ENCODE measurements at places on chromosomes 16 and 17.

- DNase-seq = peak; percentile 55
Measured at GRCh38 chr16:28186752-28187151, 25.0 kb downstream of the XPO6 start.

DNA sequence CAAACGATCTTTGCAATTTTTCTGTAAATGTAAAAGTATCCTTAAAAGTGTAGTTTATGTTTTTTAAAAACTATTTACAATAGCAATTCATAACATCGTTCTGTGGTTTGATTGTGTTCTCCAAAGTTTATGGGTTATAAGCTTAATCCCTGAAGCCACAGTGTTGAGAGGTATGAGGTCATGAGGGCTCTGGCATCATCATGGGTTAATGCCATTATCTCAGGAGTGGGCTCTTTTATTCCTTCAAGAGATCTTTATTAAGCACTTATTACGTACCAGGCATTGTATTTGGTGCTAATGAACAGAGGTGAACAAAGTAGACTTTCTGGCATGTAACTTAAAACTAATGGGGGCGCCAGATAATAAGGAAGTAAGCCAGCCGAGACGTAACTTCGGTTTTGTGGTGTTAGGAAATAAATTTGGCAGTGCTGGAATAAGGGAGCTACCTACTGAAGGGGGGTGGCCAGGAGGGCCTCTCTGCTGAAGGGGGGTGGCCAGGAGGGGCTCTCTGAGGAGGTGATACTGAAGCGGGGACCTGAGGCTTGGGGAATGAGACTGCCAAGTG is 158.1 kb downstream of the VPS53 start:
- DNase-seq = no peak

DNA sequence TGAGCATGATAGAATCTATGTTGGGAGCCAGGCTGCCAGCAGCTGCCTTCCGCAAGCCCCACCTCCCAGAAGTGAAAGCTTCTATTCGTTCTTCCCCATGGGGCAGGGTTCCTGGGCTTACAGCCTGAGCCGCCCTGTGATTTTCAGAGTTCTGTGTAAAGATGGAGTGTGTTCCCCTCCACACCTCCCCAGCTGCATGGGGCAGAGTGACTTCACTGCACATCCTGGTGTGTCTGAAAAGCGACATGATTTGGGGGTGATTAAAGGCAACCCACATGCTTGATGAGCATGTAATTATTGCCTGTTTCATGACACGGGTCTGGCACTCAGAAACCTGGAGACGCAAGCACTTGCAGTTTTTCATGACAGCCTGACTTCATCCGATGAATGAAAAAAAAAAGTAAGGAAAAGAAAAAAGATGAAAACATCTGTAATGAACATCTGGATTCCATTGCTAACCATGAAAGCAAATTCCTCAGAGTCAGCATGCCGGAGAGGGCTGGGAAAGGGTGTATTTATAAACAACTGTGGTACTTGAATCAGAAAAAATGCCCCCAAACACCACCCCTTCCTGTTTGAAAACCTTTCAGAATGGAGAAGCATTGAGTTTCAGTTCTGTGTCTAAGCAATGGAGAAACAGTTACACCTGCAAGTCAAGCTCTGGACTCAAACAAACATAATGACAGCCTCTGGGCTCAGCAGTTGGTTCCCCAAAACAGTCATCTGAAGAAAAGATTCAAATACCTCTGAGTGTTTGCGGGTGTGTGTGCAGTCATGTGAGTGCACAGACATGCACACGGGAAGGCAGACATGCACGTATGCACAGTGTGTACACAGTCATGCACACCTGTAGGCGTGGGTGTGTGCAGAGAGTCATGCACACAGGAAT is 266.0 kb downstream of the ENGASE start:
- no peak for DNase-seq

GRCh38 chr17:65638221-65638975 is 77.0 kb upstream of the AXIN2 start:
- DNase-seq = no peak

DNA sequence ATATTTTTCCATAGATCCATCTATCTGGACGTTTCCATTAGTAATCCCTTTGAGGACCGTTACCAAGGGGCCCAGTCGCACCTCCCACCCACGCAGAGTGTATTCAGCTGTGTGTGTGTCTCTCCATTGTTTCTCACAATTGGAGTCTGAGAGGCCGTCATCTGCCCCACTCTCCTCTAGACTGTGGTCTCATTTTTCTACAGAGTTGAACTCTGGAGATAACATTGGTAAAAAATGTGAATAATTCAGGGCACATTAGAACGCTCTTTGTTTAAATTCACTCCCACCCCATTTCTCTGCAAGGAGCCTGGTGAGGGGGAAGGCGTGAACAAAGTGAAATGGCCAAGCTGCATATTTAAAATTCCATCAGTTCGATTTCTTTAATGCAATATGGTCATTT is 333.1 kb upstream of the MAF start:
- no peak for DNase-seq

- DNase-seq = no peak
Measured at GRCh38 chr16:17571499-17572093, 100.8 kb upstream of the XYLT1 start.

DNA sequence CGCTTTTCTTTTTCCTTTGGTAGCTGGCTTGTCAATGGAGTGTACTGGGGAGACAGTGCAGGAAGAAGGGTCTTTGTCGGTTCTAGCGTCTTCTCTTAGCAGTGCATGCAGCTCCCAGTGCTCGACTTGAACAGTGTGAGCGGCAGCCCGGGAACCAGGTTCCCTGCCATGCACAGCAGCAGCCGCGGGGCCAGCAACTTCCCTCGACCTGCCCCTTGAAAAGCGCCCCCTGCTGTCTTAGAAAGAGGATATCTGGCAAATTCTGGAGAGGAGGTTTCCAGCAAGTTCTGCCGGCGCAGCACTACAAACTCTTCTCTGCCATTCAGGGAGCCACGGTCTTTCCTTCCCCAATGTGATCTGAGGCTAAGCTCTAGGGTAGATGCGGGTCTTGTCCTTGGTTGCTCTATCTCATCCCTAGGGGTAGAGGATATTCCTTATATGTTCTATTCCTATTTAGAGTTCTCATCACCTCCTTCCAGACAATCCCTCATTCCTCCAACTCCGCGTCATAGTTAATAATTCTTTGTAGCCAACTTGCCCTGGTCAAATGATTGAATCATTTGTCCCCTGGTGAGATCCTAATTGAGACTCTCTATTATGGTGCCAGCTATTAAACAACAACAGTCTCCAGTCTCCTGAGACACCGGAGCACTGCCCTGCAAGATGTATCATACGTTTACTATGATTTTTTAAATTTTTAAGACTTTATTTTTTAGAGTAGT is 451.3 kb downstream of the PMP22 start:
- DNase-seq = no peak

DNA sequence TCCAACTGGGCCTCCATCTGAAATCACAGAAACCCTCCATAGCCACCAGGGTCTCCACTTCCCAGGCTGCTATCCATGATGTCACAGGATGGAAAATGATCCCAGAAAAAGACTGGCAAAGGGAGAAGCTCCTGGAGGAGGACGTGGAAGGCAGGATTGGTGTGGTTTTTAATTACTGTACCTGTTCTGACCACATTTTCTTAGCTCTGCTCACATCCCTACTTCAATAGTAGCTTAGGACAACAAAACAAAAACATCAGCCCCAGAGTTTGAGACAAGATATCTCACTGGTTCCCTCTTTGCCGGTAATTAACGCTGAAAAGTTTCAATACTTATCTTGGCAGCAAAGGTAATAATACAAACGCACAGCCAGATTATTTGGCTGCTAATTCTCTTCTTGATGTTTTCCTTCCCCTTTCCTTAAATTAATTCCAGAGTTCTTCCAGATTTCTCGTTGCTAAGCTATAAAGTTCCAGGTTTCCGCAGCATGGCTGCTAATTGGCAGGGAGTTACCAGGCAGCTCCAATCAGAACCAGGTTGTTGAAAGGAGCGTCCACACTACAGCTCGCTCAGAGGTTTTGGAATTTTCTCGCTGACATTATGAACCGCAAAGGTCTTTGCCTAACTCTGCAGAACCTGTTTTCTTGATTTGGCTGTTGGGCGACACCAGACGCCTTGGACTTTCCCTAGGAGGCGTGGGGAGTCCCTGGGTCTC is 263.4 kb downstream of the MRTFB start:
- peak; percentile 29 for DNase-seq

DNA sequence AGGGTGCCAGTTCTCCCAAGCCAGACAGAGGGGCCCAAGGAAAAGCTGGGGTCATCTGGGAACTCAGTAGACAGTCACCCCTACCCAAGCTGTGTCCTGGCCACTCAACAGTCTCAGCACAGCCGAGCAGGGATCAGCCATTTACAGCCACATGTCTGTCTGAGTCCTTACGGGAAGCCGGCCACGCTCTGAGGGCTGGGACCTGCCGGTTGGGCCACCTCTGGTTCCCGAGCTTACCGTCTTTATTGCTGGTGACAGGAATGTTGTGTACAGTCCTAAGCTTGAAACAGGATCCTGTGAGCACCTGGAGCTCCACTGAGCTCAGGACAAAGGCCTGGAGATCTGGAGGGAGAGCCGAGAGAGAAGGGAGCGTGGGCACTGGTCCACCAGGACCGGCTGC is 59.8 kb downstream of the TIMM22 start:
- no peak for DNase-seq

GRCh38 chr16:57483725-57484514 is 2.4 kb downstream of the DOK4 start:
- no peak for DNase-seq

- DNase-seq = no peak
Measured at GRCh38 chr17:49748791-49749190, 15.1 kb downstream of the FAM117A start.

DNA sequence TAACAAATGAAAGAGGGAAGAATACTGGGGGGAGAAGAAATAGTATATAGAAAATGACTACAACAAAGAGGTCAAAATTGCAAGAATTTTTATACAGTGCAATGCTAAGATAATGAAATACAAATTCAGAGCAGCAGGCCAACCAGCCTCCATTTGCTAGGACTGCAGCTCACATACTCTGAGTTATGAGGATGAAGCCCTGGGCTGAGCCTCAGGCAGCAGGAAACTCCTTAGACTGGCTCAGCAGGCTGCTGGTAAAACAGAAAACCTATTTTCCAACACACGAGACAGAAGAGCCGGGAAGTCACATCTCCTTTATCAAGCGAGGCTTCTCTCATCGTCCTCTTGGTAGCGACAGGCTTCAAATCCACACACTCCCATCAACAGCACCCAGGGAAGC is 296.5 kb downstream of the SLC39A11 start:
- no peak for DNase-seq

DNA sequence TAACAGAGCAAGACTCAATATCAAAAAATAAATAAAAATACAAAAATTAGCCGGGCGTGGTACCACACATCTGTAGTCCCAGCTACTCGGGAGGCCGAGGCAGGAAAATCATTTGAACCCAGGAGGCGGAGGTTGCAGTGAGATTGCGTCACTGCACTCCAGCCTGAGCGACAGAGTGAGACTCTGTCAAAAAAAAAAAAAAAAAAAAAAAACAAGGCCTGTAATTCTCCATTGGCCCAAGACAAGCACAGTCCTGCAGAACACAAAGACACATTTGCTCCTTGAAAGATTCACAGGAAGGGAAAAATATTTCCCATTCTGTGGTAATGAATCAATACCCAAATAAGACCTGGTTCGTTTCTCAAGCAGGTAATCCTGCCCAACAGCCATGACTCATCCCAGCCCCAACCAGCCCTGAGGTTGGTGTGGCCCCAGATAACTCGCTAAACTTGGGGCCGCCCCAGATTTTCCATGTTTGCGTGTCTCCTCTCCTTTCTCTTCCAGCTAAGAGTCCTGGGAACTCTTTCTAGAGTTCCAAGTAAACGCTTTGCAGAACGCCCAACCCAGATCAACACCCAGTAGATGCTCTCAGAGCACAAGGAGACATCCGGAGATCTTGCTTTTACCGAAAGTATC is 40.3 kb upstream of the SNN start:
- DNase-seq = peak; percentile 69

GRCh38 chr16:58638148-58639036 is 8.8 kb upstream of the CNOT1 start:
- peak; percentile 82 for DNase-seq

DNA sequence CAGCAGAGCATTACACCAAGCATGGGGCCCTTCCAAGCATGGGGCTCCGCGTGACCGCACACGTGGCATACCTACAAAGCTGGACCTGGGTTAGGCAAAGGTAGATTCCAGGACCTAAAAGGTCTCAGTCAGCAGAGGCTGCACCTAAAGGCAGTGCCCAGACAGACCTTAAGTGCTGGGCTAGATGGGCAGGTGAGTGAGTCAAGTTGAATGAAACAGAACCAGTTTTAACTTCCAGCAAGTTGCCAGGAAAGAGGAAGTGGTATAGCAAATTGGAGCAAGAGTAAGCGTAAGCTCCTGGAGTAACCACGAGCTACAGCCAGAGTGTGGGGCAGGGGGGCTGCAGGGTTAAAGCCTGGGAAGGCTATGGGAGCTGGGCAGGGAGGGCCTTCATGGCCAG is 49.5 kb downstream of the SRCIN1 start:
- DNase-seq = no peak

DNA sequence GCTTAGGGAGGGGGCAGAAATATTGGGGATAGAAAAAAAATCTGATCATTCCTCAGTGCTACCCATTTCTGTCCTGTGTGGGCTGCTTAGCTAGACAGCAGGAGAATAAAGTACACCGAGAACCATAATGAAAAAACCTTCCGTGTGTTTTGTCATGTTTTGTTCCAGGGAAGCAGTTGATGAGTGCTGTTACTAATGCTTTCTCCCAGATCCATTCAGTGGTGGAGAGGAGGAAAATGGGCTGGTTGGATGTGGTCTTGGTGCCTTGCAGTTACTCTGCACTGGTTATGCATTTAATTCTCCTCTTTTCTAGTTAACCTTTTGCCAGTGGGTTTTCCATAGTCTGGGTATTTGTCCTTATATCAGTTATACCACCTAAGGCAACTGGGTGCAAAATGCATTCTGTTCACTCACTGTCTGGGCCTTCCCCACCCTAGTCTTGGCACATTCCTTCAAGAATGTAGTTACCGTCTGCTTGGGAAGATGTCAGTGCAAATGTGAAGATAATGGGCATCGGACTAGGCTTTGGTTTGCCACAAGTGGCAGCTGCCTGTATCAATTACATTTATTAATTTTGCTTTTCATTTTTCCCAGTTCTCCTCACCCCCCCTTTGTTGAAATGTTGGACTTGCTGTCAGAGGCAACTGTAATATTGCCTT is 9.3 kb upstream of the TBKBP1 start:
- no peak for DNase-seq
